ENCODE measurements at places on chromosomes 6 and 20.

DNA sequence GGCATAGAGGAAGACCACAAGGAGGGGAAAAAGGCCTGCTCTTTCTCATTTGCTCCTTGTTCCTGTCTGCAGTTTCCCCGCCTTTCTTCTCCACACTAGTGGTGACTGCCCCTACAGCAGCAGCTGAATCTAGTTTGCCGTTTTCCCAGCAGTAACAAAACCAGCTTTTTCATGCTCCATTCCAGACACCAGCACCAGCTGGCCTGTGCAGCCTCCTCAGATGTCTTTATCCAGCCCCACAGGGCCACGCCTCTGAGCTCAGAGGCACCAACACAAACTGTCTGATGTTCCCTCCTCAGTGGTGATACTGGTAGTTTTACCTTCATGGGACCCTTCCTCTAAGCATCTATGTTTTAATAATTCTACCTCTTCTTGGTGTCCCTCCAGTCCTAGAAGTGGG, 70.4 kb upstream of the SLC24A3 start:
- no peak for DNase-seq

GRCh38 chr20:56630086-56630493, 984 bp downstream of the TFAP2C start:
- DNase-seq = peak; percentile 27

- peak; percentile 26 for DNase-seq
Measured at GRCh38 chr6:27838945-27839625, 73.1 kb downstream of the OR2B2 start.

GRCh38 chr6:166687879-166688205, 60.8 kb upstream of the RPS6KA2 start:
- DNase-seq = no peak

- DNase-seq = no peak
Measured at GRCh38 chr20:36305602-36306551, at the start of gene DLGAP4. DLGAP4 (plus strand) TSS chr20:36306339; CDS start chr20:36431718, 125,379 bp downstream.

GRCh38 chr6:14732844-14733757, 512.8 kb upstream of the JARID2 start:
- peak; percentile 83 for DNase-seq

GRCh38 chr6:68911334-68911733, 276.3 kb downstream of the ADGRB3 start:
- no peak for DNase-seq

- no peak for DNase-seq
Measured at GRCh38 chr6:121090492-121090891, 243.8 kb downstream of the TBC1D32 start.

DNA sequence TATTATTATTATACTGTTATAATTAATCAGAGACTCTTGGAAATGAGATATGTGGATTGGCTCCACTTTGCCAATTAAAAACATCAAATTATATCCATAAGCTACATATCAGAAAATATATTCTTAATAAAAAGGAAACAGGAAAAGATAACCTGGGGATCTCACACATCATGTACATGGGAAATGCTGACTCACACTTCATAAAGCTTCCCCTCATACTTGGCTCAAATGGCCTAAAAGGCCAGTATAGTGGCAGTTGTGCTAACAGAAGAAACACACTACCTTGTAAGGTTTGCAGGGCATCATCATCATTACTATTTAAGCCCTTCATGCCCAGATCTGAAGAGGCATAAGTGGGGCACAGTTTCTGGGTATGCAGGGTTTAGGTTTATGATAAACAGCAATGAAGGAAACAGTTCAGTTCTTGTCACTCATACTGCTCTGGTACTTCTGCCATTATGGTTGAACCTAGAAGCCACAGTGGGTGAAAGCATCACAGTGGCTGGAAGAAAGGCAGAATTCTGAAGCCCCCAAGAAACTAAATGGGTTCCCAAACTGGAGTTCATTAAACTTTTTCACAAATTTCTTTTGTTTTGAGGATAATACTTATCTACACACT, 60.6 kb downstream of the BTBD9 start:
- DNase-seq = no peak

GRCh38 chr6:3631877-3632276, 119.6 kb downstream of the PXDC1 start:
- no peak for DNase-seq

DNA sequence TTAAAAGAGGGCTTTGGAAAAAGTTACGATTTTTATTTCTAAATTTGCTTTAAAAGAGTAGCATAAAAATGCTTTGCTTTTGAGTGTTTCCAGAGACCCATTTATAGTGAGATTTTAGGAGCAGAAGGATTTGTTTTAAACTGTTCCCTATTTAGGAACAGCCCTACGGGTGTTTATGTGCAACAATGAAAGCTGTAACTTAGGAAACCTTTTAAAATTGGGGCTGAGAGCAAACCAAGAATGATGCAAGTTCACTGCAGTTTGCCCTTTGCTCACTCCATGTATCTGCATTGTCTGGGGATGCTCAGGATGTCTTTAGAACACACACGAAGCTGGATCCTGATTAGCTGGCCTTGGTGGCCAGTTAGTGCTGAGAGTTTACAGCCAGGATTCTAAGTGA, 40.9 kb downstream of the GHRH start:
- no peak for DNase-seq

DNA sequence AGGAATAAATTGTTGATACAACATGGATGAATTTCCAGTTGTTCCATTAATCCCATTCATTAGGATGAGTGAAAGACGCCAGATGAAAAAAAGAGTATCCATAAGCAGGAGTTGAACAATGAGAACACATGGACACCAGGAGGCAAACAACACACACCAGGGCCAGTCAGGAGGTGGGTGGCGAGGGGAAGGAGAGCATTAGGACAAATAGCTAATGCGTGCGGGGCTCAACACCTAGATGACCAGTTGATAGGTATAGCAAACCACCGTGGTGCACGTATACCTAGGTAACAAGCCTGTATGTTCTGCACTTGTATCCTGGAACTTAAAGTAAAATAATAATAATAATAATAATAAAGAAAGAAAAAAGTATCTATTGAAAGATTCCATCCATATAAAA, 11.1 kb downstream of the PCED1A start:
- DNase-seq = no peak

GRCh38 chr6:54070025-54070424, 41.2 kb upstream of the MLIP start:
- DNase-seq = no peak

GRCh38 chr6:157469378-157469777, 88.4 kb downstream of the ZDHHC14 start:
- no peak for DNase-seq

GRCh38 chr6:168623736-168624135, 182.8 kb downstream of the SMOC2 start:
- no peak for DNase-seq

DNA sequence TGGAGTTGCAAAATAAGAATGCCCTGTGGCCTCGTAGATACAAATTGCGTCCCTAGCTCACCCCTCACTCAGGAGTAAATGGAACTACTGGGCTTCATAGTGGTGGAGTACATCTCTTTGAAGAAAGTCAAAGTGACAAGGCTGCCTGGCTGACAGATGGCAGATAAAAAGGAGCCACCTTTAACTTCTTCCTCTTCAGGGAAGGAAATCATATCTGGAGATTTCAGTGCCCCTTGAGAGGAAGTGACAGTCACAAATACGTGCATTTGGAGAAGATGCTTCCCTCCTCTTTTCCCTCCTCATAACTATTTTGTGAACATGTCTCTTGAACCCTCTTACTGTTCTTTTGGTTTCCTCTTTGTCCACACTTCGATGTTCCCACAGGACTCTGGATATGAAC, 43.2 kb downstream of the PPP1R3G start:
- no peak for DNase-seq

Measured in stimulated activated CD4-positive, alpha-beta T cell treated with anti-CD3 and anti-CD28 coated beads, Interleukin-1b, Interleukin-23, amount 100 ng/mL, for 48 hours (primary cell).